HFFc6 (cell line): ENCODE measurements at places on chromosomes 5 and 9.

DNA sequence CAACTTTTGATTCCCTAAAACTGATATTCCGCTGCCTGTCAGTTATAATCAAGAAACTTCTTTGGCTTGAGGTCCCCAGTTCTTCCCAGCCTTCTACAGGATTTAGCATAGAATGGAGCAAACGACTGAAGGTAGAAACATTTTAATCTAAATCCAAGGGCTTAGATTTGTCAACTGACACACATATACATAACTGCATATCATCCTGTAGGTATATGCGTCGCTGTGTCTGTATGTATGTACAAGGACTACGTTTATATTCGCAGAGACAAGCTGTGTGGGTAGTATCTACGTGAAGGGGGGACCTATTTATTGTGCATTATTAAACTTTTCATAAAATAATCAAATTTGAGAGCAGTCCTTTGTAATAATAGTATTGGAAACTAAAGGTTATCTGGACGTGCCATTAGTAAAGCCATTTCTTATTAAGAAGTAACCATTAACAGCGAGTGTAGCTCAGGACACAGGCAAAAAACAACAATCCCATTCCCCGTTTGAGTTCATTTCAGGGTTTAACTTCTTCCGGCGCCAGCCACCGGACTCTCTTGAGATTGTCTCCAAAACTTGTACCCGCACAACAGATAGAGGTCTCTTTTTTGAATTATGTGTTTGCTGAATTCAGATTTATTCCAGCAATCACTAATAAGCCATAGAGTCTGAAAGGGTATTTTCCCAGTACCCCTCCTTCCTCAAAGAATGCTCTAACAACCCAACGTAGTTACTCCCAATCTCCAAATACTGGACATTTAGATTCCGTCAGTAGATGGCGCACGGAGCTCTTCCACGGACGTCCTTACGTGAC is 2.1 kb upstream of the MLLT3 start:
- peak; percentile 50 for DNase-seq

GRCh38 chr5:54725391-54726280 is 208.1 kb downstream of the SNX18 start:
- DNase-seq: no peak

- no peak for DNase-seq
These were observed 455.9 kb downstream of the CDH9 start for GRCh38 chr5:26582350-26583045.

- DNase-seq: no peak
These were observed 89.6 kb upstream of the CACNA1B start for GRCh38 chr9:137787786-137788505.

GRCh38 chr5:169805527-169805934 is 168.5 kb downstream of the DOCK2 start:
- no peak for DNase-seq

- peak; percentile 32 for DNase-seq
These were observed at the start of gene CSF2 for GRCh38 chr5:132073231-132074013. TSS of gene CSF2 (plus strand) at chr5:132073789. CDS start at chr5:132073824, 35 bp downstream.

GRCh38 chr5:154276973-154277331 is 86.4 kb downstream of the GALNT10 start:
- peak; percentile 85 for DNase-seq

- DNase-seq: peak; percentile 7
These were observed 22.0 kb downstream of the ENHO start for GRCh38 chr9:34500623-34501267.
